HTR-8/SVneo (cell line): ENCODE measurements at places on chromosomes 3 and 15.

GRCh38 chr3:180026997-180027396 lies 9.7 kb downstream of the PEX5L start:
- DNase-seq: no peak

DNA sequence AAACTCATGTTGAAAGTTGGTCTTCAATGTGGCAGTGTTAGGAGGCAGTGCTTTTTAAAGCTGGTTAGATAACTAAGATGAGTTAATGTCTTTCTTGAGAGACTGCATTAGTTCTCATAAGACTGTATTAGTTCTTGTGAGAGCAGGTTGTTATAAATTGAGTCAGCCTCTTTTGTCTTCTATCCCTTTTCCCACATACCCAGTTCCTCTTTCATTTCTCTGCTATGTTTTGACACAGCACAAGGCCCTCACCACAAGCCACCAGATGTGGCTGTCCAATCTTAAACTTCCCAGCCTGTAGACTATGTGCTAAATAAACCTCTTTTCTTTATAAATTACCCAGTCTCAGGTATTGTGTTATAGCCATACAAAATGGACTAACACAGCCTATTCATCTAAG lies 94.6 kb upstream of the SNTN start:
- DNase-seq: no peak

- no peak for DNase-seq
These were observed 133.9 kb downstream of the RAP2B start for GRCh38 chr3:153295901-153296300.

GRCh38 chr3:187963003-187963676 lies 190.8 kb upstream of the LPP start:
- no peak for DNase-seq

GRCh38 chr3:40332684-40333083 lies 23.2 kb downstream of the EIF1B start:
- no peak for DNase-seq

GRCh38 chr3:188978421-188979171 lies 193.2 kb upstream of the TPRG1 start:
- peak; percentile 17 for DNase-seq

GRCh38 chr3:147614210-147614609 lies 205.0 kb downstream of the ZIC1 start:
- no peak for DNase-seq

DNA sequence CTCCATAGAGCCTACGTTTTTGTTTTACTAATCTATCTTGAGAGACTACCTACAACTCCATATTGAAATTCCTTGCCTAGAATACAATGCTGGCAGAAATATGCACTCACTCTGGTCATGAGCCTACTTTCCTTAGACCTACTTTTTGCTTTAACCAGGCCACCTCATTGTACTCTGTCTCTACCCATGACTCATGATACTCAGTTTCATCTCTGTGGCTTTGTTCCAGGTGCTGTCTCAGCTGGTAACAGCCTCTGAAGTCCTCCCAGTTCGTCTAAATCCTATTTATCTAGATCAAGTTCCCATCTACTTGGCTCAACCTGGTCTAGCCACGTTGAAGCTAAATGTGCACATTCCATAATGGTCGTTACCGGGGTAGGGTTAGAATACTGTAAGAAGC lies 536.4 kb downstream of the RSL24D1 start:
- DNase-seq: no peak

GRCh38 chr3:69872783-69873378 lies 126.7 kb upstream of the SAMMSON start:
- DNase-seq: no peak

- DNase-seq: no peak
These were observed 429.8 kb upstream of the PDZRN3 start for GRCh38 chr3:74054566-74054965.

GRCh38 chr3:10182950-10183349 lies 18.2 kb downstream of the IRAK2 start:
- no peak for DNase-seq

DNA sequence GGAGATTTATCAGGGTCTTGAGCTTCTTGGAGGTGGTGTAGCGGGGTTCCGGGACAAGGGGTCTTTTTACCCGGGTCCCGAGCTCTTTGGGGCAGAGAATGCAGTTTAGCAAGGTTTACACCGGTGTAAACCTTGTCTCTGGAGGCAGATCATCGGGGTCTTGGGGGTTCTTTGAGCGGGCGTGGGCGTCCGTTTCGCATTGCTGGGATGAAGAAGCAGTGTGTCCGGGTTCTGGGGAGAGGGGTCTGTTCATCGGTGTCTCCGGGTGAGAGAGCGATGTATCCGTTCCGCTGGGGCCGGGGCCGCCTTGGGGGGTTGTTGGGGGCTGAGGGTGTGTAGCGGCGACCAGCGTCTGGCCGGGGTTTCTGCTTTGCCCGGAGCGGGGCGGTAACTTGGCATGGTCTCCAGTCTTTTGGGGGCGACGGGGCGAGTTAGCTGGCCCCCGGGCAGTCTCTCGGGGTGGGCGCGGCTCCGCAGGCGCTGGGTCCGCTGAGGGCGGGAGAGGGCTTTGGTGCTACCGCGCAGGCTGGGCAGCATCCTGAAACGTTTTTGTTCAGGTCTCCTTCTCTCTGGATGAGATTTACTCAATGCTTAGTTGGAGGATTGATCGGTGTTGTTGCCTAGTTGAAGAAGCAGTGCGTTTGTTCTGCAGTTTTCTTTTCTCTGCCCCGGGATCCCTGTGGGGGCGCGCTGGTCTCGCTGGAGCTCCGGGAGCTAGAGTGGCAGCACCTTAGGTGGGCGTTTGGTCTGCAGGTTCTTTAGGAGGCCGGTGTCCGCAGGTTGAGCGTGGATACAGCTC lies 843 bp downstream of the GLCE start:
- DNase-seq: peak; percentile 38

DNA sequence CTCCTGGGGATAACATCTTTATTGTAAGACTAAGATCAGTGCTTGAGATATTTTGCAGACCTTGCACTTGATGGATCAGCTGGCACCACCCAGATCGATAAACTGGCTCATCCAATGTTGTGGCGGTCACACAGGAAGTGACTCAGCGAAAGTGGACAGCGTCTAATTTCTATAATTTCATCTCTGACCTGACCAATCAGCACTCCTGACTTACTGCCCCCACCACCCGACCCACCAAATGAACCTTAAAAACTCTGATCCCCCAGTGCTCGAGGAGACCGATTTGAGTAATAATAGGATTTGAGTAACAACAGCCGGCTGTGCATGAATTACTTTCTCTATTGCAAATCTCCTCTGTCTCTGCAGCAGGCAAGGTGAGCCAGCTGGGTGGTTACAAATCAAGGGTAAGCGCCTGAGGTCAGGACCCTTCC lies 62.7 kb upstream of the RNU6-1 start:
- no peak for DNase-seq

GRCh38 chr3:72335458-72336095 lies 512.7 kb downstream of the SHQ1 start:
- no peak for DNase-seq

DNA sequence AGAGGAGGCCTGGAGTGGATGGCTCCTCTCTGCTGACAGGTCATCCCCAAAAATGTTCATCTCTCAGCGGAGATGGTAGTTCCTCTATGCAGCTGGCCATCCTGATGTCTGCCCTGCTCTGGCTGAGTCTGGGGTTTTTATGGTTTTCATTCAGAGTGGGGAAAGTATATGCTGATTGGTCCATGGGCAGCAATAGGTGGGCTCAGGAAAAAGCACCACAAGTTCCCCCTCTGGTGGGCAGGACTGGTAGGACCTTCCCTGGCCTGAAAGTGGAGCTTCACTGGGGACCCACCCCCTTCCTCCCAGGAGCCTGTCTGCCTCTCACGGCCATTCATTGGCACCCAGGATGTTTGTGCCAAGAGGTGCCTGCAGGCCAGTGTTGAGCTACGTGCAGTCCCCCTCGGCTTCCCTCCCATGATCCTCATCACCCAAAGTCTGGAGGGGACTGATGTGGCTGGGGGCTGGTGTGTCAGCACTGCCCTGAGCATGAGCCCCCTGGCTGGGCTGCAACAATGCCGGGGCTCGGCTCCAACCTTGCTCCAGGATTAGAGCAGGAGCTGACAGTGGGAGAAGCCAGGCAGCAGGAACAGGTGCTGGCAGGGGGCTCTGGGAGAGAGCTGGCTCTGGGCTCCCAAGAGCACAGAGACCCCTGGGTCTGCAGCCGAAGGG lies 13.1 kb upstream of the BLOC1S6 start:
- peak; percentile 12 for DNase-seq

DNA sequence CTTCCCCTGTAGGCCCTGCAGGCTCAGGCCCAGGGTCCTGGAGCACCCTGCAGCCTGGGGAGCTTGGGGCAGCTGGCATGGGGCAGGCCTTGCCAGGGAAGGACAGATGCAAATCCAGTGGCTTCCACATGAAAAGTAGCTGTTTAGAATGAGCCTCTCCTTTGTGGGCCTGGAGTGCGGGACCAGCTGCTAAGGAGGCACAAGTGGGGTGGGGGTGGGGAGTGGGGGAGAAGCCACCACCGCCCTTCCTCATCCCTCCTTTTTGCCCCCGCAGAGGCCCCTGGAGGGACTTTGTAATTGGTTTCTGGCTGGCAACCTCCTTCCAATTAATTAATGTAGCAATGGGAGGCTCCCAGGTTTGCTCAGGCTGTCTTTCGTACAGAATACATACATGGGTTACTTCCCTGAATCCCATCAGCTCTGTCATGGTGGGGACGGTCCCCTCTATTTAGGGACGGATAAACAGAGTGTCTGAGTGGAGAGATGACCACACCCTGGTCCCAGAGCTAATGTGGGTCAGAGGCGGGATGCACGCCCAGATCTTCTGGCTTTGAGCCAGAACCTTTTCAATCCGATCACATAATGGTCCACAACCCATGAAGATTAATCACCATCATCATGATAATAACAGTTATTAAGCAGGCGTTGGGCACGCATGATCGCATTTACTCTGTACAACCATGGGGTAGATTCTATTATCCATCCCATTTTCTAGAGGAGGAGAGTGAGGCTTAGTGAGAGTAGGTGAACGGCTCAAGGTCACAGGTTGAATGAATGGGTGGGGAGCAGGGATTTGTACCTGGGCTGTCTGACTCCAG lies 6.2 kb downstream of the CORO2B start:
- DNase-seq: no peak

DNA sequence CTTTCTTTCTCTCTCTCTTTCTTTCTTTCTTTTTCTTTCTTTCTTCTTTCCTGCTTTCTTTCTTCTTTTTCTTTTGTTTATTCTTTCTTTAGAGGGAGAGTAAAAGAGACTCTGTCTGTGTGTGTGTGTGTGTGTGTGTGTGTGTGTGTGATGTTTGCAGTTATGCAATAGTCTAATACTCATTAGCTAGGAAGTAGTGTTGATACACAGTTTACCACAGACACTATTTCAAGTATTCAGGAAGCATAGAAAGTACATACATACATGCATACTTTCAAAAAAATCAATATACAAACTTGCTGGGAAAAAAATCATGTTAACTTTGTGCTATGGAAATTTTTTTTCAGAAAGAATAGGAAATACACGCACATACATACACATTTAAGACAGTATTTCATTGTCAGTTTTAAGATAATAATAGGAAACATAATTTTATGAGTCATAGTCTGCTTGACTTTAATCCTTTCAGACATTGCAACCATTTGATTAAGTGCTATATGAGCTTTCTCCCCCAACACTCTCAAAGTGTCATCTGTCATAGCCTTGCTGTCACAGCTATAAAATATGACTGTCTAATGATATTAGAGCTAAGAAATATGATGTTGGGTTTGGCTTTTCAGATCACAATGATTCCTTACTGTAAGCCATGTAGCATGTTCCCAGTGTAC lies 74.9 kb upstream of the EPHA3 start:
- no peak for DNase-seq

DNA sequence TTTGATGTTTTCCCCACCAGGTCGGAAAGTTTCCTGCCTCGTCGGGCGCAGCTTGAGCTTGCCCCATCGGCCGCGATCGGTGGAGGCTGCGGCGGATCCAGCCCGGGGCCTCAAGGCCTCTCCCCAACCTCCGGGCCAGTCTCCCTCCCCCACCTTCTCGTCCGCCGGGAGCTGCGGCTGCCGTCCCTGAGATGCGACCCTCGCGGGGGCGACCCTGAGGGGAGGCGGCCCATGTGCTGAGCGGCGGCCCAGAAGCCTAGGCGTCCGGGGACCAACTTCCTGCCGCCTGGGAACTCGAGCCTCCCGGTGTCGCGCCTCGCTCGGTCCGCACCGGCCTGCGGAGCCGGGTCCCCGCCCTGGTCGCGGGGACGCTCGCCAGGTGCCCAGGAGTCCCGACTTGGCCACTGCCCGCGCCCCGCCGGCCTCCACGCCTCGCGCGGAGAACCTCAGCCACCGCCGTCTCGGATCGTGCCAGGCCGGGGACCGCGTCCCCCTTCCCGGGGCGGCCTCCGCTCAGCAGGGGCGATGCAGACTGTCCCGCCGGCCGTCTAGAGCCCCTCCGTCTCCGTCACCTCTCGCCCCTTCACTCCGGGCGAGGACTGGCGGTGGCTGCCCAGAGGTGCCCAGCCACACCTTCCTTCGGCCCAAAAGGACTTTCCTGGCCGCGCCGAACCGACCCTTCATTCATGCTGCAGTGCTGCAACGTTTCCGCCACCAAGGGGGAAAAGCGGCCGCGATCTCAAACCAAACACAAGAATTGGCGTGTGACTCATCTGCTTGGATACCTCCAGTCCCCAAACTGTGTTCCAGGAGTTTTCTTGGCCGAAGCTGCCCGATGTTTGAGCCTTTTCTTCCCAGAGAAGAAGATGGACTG lies 656 bp downstream of the SLMAP start:
- DNase-seq: peak; percentile 35

DNA sequence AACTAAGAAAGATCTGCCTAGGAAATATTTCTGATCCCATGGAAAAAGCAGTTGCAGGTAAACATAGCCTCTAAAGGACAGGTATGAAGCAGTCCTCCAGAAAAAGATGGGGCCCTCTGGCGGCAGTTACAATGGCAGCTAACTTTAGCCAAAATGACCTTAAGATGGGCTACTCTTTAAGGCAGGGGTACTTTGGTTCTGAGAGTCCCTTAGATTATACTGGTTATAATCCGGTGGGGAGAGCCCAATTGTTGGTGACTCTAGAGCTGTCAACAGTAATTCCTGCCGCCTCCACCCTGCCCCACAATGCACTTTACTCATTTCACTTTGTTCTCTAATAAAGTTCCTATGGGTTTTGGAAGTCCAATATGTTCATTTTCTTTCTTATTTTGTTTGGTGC lies 412.8 kb upstream of the WNT5A start:
- DNase-seq: no peak

DNA sequence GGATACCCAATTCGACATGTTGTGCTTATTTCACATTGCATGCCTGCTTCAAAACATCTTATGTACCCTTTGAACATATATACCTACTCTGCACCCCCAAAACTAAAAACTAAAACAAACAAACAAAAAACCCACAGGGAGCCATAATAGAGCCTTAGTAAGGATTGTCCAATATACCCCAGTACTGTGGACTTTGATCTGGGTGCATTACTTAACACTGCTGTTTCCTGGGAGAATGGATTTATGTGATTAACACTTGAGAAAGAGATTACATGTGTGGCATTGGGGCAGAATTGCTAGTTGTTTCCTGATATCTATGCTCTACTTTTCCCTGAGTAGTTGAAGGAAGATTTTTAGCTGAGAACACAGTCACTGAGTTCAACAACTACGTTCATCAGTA lies 583.4 kb upstream of the ROBO1 start:
- no peak for DNase-seq

DNA sequence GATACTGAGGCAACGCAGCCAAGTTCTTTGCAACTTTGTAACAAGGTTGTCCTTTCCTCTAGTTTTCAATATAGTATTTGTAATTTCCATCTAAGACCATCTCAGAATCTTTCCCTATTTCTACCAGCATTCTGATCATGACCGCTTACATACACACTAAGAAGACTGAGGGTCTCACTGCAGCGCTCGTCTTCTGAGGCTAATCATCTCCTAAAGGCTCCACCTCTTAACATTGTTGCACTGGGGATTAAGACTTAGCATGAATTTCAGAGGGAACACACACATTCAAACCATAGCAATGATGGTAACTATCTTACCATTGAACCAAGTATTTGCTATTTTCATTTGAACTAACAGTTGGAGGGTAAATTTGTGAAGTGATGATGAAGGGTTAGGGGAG lies 463.3 kb upstream of the CCDC54 start:
- no peak for DNase-seq
